Right ventricle myocardium inferior (tissue), 1 donor: ENCODE measurements at places on chromosomes 2 and 18. TPM values are rescaled to one million over a fixed set of nuclear protein-coding genes. Genes with fewer than 3 reads are reported as not detected.

- no peak for DNase-seq
Observed at GRCh38 chr2:20377741-20378140, 27.1 kb upstream of the PUM2 start.

GRCh38 chr2:49225126-49225525 lies 70.8 kb upstream of the FSHR start:
- no peak for DNase-seq

DNA sequence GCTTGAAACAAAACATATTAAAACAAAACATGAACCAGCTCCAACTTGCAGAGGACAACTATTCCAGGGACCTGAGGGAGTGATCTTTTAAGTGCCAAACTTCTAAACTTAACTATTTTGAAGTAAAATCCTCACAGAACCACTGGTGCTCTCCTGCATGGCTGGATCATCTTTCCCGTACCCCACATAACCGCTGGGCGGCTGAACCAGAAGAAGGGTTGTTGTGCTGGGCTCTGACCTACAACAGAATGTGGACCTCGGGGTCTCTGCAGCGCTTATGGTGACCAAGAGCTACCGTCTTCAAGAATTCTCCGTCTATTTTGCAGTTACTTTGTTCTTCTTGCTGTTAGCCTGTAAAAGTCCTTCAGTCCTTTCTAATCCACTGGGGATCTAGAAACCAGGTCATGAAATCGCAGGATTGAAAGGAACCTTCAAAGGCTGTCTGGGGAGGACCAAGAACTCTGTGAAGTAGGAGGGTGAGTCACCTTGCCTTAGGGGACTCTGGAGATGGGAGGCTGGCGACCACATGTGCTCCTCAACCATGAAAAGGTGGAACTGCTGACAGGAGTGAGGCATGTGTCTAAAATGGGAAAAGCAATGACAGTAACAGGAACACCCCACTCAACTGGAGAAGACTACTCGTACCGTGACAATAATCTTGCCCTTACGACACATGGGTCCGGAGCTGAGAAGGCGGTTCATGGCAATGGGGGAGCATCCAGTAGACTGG lies 46.6 kb downstream of the HDLBP start:
- DNase-seq = no peak

DNA sequence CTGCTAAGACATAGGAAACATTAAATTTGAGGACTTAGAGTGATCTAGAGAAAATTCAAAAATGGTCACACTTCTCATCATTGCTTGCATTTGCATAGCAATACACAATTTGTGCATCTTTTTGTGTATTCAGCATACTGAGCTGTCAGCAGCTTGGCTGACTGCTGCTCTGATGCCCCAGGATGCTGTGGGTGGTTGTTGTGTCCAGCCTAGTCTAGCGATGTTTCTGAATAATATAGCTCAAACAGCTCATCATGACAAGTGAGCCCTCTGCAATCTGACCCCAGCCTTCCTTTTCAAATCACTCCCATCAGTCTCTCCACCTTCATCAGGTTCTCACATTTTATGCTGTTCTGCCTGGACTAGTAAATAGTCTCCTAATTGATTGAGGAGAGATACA lies 483.7 kb upstream of the SPHKAP start:
- DNase-seq = no peak

- DNase-seq = no peak
Observed at GRCh38 chr2:240351826-240352426, 83.5 kb upstream of the GPC1 start.

- no peak for DNase-seq
Observed at GRCh38 chr2:107681936-107682335, 144.8 kb upstream of the RGPD4 start.

DNA sequence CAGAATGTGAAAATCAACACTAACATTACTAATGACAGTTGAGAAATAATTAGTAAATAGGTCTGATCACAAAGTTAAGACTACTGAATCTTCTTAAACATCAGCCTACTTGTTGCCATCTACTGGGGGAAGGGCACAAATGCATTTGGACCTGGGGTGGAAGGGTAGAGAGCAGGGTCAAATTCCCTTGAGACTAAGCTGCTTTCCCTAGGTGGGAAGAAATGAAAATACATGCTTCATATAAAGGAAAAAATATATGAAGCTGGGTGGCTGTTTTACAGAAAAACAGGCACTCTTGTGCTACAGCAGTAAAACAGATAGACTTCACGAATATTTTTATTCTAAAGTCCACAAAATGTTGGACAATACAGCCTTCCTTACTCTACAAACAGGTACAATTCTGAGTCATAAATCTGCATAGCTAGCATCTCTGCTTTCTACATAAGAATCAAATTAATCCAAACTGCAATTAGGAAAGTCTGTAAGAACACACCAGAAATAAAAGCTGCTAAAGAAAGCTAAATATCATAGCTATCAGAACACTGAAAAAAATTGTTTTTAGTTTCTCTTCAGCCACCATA lies 10.9 kb downstream of the TRIP12 start:
- no peak for DNase-seq

DNA sequence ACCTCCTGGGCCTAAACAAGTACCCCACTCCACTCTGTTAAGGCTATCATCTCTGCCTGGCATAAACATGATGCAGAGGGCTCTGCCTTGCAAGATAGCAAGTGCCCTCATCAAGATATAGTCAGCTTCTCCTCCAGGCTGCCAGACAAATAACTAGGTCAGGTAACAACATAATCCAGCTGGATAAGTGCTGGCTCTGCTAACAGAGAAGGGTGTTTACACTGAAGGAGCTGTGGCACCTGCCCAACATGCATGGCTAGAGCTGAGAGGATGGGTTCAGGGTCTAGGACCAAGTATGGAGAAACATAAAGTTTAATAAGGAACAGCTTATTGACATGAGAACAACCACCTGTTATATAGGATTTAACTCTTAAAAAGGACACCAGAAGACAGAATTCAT lies 42.8 kb downstream of the DLGAP1 start:
- DNase-seq = no peak

- DNase-seq = no peak
Observed at GRCh38 chr2:118171546-118171945, 83.3 kb downstream of the INSIG2 start.

DNA sequence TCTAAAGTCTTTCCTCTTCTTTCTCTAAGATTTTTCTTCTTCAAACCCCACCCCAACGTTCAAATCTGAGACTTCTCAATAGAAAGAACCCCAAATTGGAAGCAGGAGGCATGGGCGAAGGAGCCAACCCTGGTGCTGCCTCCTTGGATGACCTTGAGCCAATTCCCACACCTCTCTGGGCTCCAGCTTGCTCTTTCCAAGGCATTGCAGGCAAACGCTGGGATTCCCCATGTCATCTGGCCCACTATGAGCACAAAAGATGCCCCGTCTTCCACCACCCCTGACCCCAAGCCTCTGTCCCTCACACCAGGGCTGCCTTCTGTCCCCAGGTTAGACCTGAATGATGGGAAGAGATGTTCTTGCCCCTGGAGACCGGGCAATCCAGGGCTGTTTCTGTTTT lies 57.0 kb downstream of the TTC32 start:
- no peak for DNase-seq

- no peak for DNase-seq
Observed at GRCh38 chr2:7278984-7279383, 361.8 kb downstream of the RNF144A start.

GRCh38 chr2:82345910-82346309 lies 2041.4 kb upstream of the LRRTM1 start:
- no peak for DNase-seq

DNA sequence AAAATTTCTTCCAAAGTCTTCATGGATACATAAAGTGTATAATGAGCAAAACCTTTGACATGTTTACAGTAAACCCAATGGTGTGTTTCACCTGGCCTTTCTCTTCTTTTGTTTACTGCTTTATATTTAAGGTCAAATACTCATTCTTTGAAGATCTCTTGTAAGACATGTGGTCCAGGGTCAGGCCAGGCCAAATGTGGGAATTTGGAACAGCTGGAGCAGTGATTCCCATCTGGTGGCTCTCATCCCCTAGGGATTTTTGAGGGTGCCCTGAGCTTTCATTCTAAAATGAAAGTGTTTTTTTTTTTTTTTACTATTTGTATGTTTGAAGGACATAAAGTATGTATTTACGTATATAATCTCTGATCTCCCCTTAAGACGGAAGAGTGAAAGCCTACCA lies 13.8 kb upstream of the MGAT5 start:
- no peak for DNase-seq

DNA sequence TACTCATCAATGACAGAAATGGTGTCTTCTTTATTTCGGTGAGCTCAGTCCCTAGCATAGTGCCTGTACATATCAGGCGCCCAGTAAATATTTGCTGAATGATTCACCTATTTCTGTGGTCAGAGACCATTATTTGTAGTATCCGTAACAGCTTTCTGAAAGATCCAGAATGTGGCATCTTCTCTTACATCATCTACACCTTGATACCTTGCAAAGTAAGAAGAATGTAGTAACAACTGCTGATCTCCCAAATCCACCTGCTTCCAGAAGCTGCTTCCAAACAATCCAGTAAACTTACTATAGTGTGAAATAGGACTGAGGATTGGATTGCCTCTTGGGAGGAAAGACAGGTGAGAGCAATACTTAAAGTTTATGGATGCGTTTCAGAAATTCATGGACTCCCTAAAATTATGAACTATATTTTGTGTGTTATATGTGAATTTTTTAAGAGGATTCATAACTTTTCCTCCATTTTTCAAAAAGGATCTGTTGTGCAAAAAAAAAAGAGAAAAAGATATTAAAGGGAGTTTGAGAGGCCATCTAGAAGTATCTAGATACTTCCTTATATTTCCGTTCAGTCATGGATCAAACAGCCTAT lies 945 bp upstream of the ASXL2 start:
- no peak for DNase-seq

DNA sequence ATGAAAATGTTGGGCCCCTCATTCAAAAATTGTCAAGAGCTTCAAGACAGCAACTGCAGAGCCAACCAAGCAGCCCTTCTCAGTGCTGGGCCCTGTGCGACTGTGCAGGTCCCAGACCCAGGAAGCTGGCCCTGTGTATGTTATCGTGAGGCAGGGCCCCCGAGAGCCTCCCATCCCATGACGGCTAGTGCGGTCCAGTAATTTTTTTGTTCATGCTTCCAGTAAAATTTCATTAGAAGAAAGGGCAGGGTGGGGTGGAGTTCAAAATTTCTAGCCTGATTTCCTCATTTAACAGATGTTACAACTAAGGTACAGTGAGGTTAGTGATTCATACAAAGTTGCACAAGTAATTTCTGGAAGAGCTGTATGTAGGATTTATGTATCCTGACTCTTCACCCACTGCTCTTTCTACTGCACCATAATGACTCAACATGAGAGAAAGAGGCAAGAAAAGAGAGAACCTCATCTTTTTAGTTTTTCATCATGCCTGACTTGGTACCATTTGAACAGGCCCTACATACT lies 105.5 kb downstream of the ZEB2 start:
- DNase-seq = no peak

DNA sequence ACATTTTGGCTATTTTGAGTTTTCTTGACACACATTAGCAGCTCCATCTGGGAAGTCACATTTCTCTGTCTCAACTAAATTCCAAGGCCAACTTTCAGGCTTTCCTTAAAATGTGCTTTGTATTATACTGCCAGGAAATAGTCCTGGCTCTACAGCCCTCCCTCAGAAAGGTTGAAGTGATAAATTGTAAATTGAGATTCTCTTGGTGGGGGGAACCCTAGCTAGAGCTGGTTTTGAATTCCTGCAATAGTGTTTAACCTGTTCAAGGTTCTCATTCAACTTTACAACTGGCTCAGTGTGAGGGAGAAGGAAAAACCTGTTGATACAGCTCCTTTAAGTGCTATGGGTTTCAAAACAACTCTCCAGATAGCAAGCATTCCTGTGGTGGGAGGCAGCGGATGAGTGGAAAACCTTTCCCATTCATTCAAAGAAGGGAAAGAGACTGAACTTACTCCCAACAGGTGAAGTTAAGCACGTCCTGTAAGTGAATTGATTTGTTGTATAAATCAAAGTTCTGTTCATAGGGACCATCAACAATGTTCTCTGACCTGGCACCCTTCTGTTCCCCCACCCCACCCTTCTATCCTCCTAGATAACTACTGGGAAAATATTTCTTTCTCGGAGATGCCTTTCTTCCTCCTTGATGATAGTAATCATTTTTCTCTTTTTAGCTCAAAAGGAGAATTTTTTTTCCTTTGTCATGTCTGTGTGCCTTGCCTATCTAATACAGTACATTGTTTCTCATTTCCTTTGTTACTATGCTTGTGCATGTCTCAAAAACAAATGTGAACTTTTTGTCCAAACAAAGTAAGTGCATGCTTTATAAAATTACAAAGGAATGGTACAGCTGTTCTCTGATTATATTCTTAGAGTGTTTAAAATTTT lies 44.2 kb upstream of the SLC39A10 start:
- DNase-seq = no peak

- DNase-seq = no peak
Observed at GRCh38 chr2:236706288-236706687, 136.7 kb downstream of the ACKR3 start.

DNA sequence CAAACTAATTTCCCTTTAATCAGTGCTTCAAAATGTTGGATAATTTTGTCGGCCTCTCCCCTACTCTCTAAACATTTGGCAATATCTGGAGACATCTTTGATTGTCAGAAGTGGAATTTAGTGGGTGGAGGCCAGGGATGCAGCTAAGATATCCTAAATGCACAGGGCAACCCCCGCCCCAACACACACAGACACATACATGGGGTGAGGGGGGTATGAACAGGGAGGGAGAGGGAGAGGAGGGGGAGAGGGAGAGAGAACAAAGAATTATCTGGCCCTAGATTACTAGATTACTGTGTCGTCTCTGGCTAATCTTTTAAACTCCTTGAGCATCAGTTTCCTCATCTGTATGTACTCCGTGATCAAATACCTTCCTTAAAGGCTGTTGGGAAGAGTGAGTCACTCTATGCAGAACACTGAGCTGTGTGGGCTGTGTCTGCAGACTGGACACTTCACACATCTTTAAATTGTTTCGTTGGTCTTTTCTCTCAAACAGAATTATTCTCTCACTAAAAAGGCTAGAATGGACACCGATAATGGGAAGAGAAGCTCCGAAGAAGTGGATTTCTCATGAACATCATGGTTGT lies 2.9 kb downstream of the RNF149 start:
- DNase-seq = no peak

- no peak for DNase-seq
Observed at GRCh38 chr2:126769118-126769517, 113.2 kb downstream of the GYPC start.

- no peak for DNase-seq
Observed at GRCh38 chr2:1619556-1619955, 124.8 kb downstream of the PXDN start.

GRCh38 chr2:121390082-121390692 lies 105.2 kb upstream of the TFCP2L1 start:
- DNase-seq = no peak

GRCh38 chr2:98469862-98470544 lies 25.3 kb downstream of the INPP4A start:
- no peak for DNase-seq

ANO7 gene
- total RNA-seq = 0.81 TPM

CKAP2L gene
- total RNA-seq = 1.3 TPM

LRP2 gene
- total RNA-seq = 0.14 TPM

LYG2 gene
- total RNA-seq = not detected

MOGAT1 gene
- total RNA-seq = 0.38 TPM

CCDC148 gene
- total RNA-seq = 0.78 TPM

RTP5 gene
- not detected for total RNA-seq

TRIM43 gene
- total RNA-seq = not detected
